ENCODE measurements at places on chromosomes 4 and X. TPM values are rescaled to one million over a fixed set of nuclear protein-coding genes. Genes with fewer than 3 reads are reported as not detected.

Gene CPLX1
- polyA plus RNA-seq: 117 TPM

- DNase-seq: no peak
These were observed 84.7 kb downstream of the PPA2 start for GRCh38 chr4:105389167-105389566.

Gene MAGEC3
- 2.5 TPM for polyA plus RNA-seq

GRCh38 chrX:109843963-109844751 is 111.1 kb upstream of the ACSL4 start:
- peak; percentile 75 for DNase-seq

GRCh38 chrX:134524181-134524580 is 64.2 kb downstream of the HPRT1 start:
- DNase-seq: no peak

GRCh38 chrX:129818123-129818522 is 25.6 kb downstream of the ZDHHC9 start:
- DNase-seq: no peak

Gene FBXW7
- 58.9 TPM for polyA plus RNA-seq

DNA sequence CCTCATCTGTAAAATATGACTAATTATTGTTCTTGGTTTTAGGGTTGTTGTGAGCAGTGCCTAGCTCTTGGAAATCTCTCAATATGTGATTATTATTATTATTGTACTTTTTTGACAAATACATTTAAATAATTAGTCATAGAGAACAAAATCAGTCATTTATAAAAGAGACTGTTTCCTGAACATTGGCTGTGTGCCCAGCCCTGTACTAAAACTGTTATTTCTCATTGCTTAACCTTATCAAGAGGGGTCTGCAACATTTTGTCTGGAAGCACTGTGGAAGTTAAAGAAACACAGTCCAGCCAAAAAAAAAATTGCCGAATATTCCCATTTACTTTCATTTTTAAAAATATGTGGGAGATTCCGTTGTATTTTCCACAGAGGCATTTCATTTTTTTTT is 989.2 kb upstream of the SLIT2 start:
- no peak for DNase-seq

Measured in spinal cord (tissue), 10 donors.